Right lobe of liver (tissue), 6 donors: ENCODE measurements at places on chromosomes 5 and 9. TPM values are rescaled to one million over a fixed set of nuclear protein-coding genes. Genes with fewer than 3 reads are reported as not detected.

- H3K27me3 ChIP-seq: no peaks in the 10 kb centered on the region
- DNase-seq: no peak
- H3K27ac ChIP-seq: peak overlapping the region; percentile 97
These were observed 1.3 kb downstream of the SPTAN1 start for GRCh38 chr9:128553728-128554127.

DNA sequence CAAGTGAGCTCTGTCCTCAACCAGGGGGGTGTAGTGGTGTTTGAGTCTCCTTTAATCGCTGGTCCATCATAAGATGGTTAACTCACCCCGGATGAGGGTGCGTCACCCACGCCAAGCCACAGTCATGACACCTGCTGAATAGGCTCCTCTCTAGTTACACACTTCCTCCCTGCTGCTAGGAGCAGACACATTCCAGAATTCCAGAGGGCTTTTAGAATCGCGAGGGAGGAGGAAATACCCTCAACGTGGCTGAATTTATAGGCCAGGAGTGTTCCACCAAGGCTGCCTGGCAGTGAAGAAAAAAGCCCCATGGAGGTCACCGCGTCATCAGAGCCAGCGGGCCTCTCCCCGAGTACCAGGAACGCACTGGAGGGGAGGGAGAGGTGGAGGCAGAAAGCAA lies 5.1 kb downstream of the GLRX start:
- peaks cover 51% of the 10 kb centered on the region for H3K4me1 ChIP-seq
- DNase-seq: no peak
- H3K36me3 ChIP-seq: peaks cover 21% of the 10 kb centered on the region
- H3K4me3 ChIP-seq: no peak overlapping the region

SLC6A3 gene
- not detected for total RNA-seq

- peak overlapping the region; percentile 78 for H3K27ac ChIP-seq
- no peaks in the 10 kb centered on the region for H3K36me3 ChIP-seq
These were observed 4.5 kb downstream of the ABCA2 start for GRCh38 chr9:137023583-137023991.

BARX1 gene
- not detected for total RNA-seq

GRCh38 chr5:54285686-54286085 lies 24.7 kb downstream of the ARL15 start:
- no peak overlapping the region for H3K4me3 ChIP-seq
- H3K4me1 ChIP-seq: no peaks in the 10 kb centered on the region
- no peaks in the 10 kb centered on the region for H3K36me3 ChIP-seq
- DNase-seq: no peak
- H3K27ac ChIP-seq: no peak overlapping the region
- H3K27me3 ChIP-seq: no peaks in the 10 kb centered on the region

DNA sequence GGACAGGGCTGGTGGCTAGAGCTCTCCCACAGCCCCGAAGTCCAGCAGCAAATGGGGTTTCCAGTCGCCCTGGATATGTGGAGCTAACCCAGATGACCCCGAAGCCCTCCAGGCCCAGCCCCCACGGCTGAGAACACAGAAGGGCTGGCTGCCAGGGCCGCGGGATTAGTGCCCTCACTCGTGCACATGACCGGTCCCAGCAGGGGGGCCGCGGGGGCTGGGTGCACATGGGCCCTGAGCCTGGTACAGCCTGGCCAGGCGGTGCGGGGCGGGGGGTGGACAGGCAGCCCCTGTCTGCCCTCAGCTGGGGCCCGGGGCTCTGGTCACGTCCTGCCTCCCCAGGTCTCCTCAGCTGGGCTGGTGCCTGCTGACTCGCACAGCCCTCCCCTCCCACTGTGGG lies 5.9 kb downstream of the SSNA1 start:
- H3K4me1 ChIP-seq: peaks cover 62% of the 10 kb centered on the region
- no peak overlapping the region for H3K4me3 ChIP-seq
- DNase-seq: peak; percentile 78
- peak overlapping the region; percentile 55 for H3K27ac ChIP-seq
- peaks cover 10% of the 10 kb centered on the region for H3K36me3 ChIP-seq

ANXA6 gene
- total RNA-seq: 161 TPM

DNA sequence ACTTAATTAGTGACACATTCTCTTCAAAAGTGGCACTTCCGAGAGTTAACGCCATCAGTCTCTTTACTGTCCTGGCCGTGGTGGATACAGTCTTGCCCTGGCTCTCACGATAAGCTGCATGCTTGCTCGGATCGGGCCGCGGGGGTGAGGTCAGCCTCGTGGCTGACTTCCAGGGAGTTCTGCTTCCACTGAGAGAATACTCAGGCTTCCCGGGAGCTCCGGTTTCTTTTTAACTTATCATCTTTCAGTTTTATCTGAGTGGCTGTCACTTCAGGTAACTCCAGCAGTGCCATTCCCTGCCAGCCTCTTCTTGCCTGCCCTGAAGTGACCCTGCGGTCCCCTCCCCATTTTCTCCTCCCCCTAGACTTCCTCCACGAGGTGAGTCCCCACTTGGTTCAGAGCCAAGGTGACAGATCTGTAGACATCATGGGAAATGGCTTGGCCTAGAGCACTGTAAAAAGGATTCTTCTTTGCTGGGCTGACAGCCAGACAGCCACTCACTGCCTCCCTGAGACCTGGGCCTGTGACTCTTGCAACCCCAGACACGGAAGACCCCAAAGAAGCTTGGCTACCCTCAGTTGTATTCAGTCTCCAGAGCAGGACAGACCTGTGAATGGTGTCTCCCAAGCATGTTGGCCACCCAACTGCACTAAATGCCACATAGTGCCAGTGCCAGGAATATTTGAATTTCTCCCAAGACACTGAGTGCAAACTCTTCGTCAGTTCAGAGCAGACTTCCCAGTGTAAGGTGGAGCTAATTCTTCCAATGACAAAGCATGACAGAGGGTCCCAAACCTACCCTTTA lies 95.1 kb downstream of the DAPK1 start:
- H3K27ac ChIP-seq: peak overlapping the region; percentile 27
- H3K4me1 ChIP-seq: no peaks in the 10 kb centered on the region
- peak overlapping the region; percentile 14 for H3K4me3 ChIP-seq
- no peaks in the 10 kb centered on the region for H3K27me3 ChIP-seq
- peak; percentile 78 for DNase-seq
- H3K36me3 ChIP-seq: no peaks in the 10 kb centered on the region

GRCh38 chr5:149264439-149265067 lies 7.1 kb upstream of the AFAP1L1 start:
- no peak overlapping the region for H3K4me3 ChIP-seq
- H3K36me3 ChIP-seq: no peaks in the 10 kb centered on the region
- DNase-seq: peak; percentile 65
- H3K4me1 ChIP-seq: no peaks in the 10 kb centered on the region
- H3K27ac ChIP-seq: no peak overlapping the region

- no peaks in the 10 kb centered on the region for H3K27me3 ChIP-seq
- H3K4me3 ChIP-seq: peak overlapping the region; percentile 54
- H3K27ac ChIP-seq: peak overlapping the region; percentile 93
- DNase-seq: peak; percentile 99
These were observed 7.8 kb upstream of the MGAT1 start for GRCh38 chr5:180810210-180810958.

PTGR1 gene
- total RNA-seq: 567 TPM

- no peaks in the 10 kb centered on the region for H3K27me3 ChIP-seq
- no peak overlapping the region for H3K4me3 ChIP-seq
- H3K36me3 ChIP-seq: no peaks in the 10 kb centered on the region
- H3K27ac ChIP-seq: no peak overlapping the region
These were observed 20.7 kb upstream of the TRMT10B start for GRCh38 chr9:37732952-37733351.

CNTNAP3 gene
- 1.8 TPM for total RNA-seq

DNA sequence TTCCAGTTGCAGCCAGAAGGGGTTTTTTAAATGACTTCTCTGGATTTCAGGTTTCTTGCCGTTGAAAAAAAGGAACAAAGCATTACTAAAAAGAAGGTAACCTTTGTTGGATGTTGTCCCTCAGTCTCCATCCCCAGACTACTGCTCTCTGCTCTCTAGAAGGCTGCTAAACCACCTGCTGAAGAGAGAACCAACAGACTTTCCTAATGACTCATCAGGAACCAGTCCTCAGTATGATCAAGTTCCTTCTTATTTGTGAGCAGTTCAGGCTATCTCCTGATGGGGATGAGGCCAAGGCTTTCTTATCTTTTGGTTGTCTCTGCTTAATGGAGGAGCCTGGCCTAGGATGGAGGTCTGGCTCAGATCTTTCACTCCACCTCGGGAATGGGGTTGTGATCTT lies 4.1 kb downstream of the KIF4B start:
- DNase-seq: no peak
- H3K36me3 ChIP-seq: no peaks in the 10 kb centered on the region
- H3K27ac ChIP-seq: no peak overlapping the region
- H3K27me3 ChIP-seq: no peaks in the 10 kb centered on the region
- H3K4me1 ChIP-seq: no peaks in the 10 kb centered on the region

PFN3 gene
- total RNA-seq: not detected

- peaks cover 38% of the 10 kb centered on the region for H3K4me1 ChIP-seq
- H3K27me3 ChIP-seq: no peaks in the 10 kb centered on the region
- DNase-seq: peak; percentile 20
These were observed 213.2 kb upstream of the ACTBL2 start for GRCh38 chr5:57695706-57696388.

SLCO6A1 gene
- not detected for total RNA-seq

DNA sequence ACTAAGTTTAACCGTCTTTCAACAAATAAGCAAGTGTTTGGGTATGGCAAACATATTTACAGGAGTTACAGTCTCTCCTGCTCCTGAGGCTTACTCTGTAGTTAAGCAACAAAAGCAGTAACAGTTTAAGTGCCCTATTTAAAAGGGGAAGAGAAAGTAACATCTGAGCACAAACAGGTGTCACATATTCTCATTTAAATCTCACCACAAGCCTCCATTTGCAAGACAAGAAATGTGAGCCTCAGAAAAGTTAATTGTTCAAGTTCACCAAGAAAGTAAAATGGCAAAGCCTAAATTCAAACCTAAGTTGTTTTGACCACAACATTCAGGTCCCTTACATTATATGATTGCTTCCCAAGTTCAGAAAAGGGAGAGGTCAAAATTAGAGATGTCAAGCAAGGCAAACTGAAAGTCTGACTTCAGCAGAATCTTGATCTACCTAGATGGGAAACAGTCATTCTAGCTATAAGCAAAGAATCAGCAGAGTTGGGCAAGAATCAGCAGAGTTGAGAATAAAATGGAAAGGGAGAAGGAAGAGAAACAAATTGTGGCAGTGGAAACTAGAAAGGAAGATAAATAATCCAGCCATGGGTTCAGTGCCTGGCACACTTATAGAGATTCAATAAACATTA lies 93.4 kb downstream of the STRBP start:
- no peak overlapping the region for H3K4me3 ChIP-seq
- no peak overlapping the region for H3K27ac ChIP-seq
- H3K4me1 ChIP-seq: no peaks in the 10 kb centered on the region
- H3K27me3 ChIP-seq: no peaks in the 10 kb centered on the region
- DNase-seq: no peak

ARAP3 gene
- total RNA-seq: 4.0 TPM

DNA sequence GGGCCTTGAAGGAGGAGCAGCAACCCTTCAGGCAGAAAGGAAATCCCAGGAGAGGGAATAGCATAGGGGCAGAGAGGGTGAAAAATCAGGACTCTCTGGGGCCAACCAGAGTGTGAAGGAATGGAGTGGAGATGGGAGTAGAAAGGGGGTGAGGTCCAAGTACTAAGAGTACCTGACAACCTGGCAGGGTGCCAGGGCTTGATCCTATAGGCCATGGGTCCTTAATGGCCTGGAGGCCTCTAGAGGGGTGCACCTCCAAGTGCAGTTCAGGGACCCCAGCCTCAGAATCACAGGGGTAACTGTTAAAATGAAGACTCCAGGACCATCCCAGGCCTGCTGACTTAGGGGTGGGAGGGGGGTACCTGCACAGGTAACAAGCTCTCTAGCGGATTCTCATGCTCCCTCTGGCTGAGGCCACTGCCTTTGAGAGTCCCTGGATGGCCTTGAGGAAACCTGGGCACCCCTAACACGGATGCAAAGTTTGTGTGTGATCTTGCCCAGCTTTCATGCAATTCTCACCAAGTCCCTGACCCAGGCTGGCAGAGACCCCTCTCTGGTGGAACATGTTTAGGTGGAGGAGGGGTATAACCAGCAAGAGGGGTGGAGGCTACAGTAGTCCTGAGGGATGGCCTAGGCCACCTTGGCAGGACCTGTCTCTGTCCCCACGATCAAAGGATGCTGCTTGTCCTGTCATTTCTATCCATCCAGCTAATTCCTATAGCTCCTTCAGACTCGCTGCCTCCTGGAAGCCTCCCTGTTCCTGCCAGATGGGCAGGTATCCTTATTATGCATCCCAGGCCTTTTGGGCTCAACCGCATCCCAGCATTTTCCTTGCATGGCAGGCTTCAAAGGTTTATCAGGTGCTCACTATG lies 17.6 kb upstream of the CSF1R start:
- no peak overlapping the region for H3K27ac ChIP-seq
- no peaks in the 10 kb centered on the region for H3K27me3 ChIP-seq
- no peak for DNase-seq
- no peak overlapping the region for H3K4me3 ChIP-seq

DNA sequence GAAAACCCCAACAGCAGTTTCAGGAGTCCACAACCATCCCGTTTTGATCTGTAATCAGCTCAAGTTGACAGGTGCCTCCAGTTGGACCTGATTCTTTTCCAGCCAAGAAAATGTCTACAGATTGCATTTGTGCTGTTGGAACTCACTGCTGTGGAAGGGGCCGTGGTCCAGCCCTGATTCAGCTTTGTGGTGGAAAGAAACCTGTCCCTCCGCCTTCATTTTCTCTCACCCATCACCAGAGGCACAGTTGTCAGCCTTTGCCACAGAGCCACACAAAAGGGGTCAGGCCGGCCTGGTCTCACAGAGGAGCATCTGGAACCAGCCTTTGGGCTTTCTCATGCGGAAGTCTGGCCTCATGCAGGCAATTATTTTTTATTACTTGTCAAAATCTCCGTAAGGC lies 483.6 kb downstream of the GADD45G start:
- no peak overlapping the region for H3K4me3 ChIP-seq
- H3K27ac ChIP-seq: no peak overlapping the region
- H3K4me1 ChIP-seq: no peaks in the 10 kb centered on the region
- DNase-seq: no peak
- no peaks in the 10 kb centered on the region for H3K27me3 ChIP-seq

OR1Q1 gene
- total RNA-seq: not detected

SPATA31A3 gene
- total RNA-seq: not detected

FOXD4L4 gene
- not detected for total RNA-seq

DNA sequence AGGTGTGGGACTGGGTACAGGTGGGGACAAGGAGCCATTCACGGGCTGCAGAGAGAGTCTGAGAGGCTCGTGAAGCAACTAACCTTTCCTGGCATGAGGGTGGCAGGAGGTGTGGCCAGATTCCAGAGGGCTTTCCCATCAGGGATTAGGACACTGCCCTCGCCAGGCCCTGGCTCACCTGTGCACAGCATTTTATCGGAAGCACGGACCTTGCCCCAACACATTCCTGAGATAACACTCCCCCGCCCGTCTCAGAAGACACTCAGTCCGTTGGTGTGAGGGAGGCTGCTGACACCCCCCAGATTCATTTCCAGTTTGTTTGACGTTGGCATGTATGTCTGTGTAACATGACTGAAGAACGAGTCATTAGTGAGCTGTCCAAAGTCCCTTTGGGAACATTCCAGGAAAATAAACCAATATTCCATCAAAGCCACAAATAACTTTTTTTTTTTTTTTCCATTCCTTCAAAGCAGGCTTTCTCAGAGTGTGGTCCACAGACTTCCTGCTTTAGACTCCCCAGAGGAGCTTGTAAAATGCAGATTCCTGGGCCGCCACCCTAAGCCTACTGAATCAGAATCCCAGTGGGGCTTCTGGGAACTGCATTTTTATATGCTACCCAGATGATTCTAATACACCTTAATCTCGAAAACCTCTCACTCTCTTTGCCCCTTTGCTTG lies 23.4 kb downstream of the WWC1 start:
- H3K27me3 ChIP-seq: no peaks in the 10 kb centered on the region
- H3K36me3 ChIP-seq: no peaks in the 10 kb centered on the region
- no peak overlapping the region for H3K4me3 ChIP-seq
